ENCODE measurements at places on chromosomes 3 and 15.

- no peak for DNase-seq
These were observed 45.8 kb upstream of the PCSK6 start for GRCh38 chr15:101535170-101535902.

GRCh38 chr15:99124641-99125040, 19.8 kb downstream of the SYNM start:
- no peak for DNase-seq

GRCh38 chr3:31247850-31248562, 284.7 kb upstream of the STT3B start:
- DNase-seq = no peak

DNA sequence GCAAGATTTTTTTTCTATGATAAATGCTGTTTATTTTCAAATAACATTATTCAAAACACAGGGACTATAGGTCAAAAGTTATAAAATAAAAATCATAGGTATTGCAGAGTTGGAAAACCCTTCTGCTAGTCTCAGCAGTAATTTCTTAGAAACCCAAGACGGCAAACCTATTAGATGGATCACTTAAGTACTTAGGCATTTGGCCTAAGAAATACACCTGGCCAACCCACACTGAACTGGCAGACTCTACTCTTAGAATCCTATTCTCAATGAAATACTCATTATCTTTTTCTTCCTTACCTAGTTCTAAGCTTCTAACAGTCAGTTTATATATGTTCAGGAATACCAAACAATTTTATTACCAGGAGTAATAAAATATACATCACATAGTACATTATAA, 30.5 kb upstream of the RIOX2 start:
- DNase-seq = no peak

GRCh38 chr3:50295553-50296431, 3.4 kb downstream of the HYAL3 start:
- no peak for DNase-seq

GRCh38 chr3:170869239-170869590, 780 bp downstream of the RPL22L1 start:
- DNase-seq = peak; percentile 5

- peak; percentile 83 for DNase-seq
These were observed 582 bp upstream of the SLCO3A1 start for GRCh38 chr15:91852741-91853510.

Data from naive thymus-derived CD4-positive, alpha-beta T cell (primary cell).